ENCODE measurements at places on chromosomes 4 and X. TPM values are rescaled to one million over a fixed set of nuclear protein-coding genes. Genes with fewer than 3 reads are reported as not detected.

Gene IL13RA2
- 1.3 TPM for total RNA-seq

Gene BDH2
- total RNA-seq, result 31.8 TPM

Gene EFHC2
- total RNA-seq, result 1.2 TPM

Gene DMRTC1B
- total RNA-seq, result not detected

Gene SSX3
- not detected for total RNA-seq

Gene SAGE1
- not detected for total RNA-seq

Gene UGT2B11
- total RNA-seq, result not detected

Gene WNK3
- 1.3 TPM for total RNA-seq

Gene MPP1
- total RNA-seq, result 25.0 TPM

Gene ART3
- total RNA-seq, result not detected

All from epithelial cell of alveolus of lung (primary cell).